Lower lobe of right lung (tissue), 2 donors: ENCODE measurements at places on chromosomes 4 and X.

DNA sequence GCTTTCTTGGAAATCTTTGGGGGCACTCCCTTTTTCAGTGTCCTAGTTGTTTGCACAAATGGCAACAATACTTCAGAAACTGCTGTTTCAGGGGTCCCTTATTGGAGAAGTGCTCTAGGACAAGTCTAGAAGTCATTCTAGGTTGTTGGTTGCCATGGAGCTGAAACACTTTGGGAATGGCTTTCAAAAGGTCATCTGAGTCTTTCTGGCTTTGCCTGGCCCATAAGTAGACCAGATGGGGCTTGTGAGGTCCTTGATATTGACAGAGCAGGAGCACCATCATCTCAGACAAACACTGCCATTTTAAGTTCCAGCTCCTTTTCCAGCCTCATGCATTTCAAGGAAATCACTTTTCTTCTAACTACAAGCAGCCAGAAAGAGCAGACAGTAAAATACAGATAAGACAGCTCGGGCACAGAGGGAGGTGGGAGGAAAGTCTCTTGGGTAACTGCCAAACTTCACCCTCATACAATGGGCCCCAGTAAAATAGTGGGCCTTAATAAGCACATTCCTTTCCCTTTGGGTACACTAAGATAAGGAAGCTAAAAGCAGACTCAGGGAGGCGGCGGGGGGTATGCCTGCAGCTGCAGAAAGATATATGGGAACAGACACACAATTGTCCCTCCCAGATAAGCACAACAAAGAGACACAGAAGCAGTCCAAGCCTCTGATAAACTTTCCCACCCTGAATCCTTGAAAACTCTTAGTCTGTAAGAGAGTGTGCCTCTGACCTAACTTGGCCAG, 8.5 kb upstream of the NXF3 start:
- H3K36me3 ChIP-seq: no peaks in the 10 kb centered on the region
- no peak overlapping the region for H3K27ac ChIP-seq
- H3K27me3 ChIP-seq: no peaks in the 10 kb centered on the region
- no peaks in the 10 kb centered on the region for H3K4me1 ChIP-seq
- no peak for DNase-seq

DNA sequence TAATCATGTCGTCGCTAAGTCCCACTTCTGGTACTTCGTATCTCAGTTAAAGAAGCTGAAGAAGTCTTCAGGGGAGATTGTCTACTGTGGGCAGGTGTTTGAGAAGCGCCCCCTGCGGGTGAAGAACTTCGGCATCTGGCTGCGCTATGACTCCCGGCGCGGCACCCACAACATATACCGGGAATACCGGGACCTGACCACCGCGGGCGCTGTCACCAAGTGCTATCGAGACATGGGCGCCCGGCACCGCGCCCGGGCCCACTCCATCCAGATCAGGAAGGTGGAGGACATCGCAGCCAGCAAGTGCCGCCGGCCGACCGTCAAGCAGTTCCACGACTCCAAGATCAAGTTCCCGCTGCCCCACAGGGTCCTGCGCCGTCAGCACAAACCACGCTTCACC, 11.3 kb downstream of the PNCK start:
- H3K27me3 ChIP-seq: peaks cover 3% of the 10 kb centered on the region
- H3K36me3 ChIP-seq: no peaks in the 10 kb centered on the region
- H3K4me1 ChIP-seq: no peaks in the 10 kb centered on the region

DNA sequence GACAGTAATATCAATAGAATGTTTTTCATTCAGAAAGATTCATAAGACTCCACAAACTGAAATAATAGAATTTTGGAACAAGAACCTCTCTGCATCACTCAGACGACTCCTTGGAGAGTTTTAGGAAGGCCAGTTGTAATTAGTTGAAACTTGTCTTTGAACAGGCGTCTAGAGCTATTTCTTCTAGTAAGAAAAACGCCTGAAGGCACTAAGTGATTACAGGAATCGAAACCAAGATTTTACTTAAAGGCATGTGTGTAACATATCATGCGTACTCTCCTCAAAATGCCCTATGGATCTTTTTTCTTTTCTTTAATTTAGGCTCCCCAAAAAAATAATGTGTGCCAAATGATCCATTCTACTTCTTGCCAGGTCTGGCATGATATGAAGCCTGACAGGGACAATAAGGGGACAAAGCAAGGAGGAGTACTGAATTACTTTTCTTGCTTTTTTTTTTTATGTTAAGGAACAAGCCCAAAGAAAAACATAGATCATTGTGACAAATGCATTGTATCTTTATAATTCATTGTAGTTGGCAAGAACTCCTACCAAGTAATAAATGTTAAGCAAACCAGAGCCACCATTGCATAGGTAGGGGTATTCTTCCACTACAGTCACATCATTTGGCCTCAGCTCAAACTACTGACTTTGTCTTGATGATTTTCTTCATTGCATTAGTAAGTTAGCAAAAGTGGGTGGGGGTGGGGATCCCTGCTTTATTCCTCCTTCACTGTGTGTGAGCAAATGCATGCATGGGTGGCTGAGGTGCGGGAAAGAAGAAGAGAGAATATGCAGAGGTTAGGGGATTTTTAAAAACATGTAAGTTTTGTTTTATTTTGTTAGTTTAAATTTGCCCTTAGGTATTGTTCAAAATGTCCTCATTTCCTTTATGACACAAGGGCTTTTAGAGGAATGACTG, 79.9 kb upstream of the ATOH1 start:
- H3K27me3 ChIP-seq: no peaks in the 10 kb centered on the region
- no peak overlapping the region for H3K27ac ChIP-seq
- no peaks in the 10 kb centered on the region for H3K36me3 ChIP-seq
- H3K4me3 ChIP-seq: no peak overlapping the region
- DNase-seq: no peak

- DNase-seq: peak; percentile 56
- H3K4me3 ChIP-seq: no peak overlapping the region
- no peak overlapping the region for H3K27ac ChIP-seq
- no peaks in the 10 kb centered on the region for H3K4me1 ChIP-seq
- H3K36me3 ChIP-seq: no peaks in the 10 kb centered on the region
These were observed 357.8 kb downstream of the MID1IP1 start for GRCh38 chrX:39158801-39159657.

GRCh38 chr4:27023366-27023765, 162.7 kb downstream of the STIM2 start:
- H3K4me3 ChIP-seq: no peak overlapping the region
- H3K27ac ChIP-seq: no peak overlapping the region
- H3K4me1 ChIP-seq: no peaks in the 10 kb centered on the region
- no peak for DNase-seq

GRCh38 chr4:128371001-128371777, 83.6 kb upstream of the PGRMC2 start:
- no peak overlapping the region for H3K27ac ChIP-seq
- no peak overlapping the region for H3K4me3 ChIP-seq
- no peak for DNase-seq
- H3K36me3 ChIP-seq: no peaks in the 10 kb centered on the region
- no peaks in the 10 kb centered on the region for H3K27me3 ChIP-seq

- no peaks in the 10 kb centered on the region for H3K36me3 ChIP-seq
- no peak overlapping the region for H3K27ac ChIP-seq
- no peaks in the 10 kb centered on the region for H3K4me1 ChIP-seq
- no peak for DNase-seq
- H3K4me3 ChIP-seq: no peak overlapping the region
These were observed 27.1 kb upstream of the MAP9 start for GRCh38 chr4:155403886-155404285.

DNA sequence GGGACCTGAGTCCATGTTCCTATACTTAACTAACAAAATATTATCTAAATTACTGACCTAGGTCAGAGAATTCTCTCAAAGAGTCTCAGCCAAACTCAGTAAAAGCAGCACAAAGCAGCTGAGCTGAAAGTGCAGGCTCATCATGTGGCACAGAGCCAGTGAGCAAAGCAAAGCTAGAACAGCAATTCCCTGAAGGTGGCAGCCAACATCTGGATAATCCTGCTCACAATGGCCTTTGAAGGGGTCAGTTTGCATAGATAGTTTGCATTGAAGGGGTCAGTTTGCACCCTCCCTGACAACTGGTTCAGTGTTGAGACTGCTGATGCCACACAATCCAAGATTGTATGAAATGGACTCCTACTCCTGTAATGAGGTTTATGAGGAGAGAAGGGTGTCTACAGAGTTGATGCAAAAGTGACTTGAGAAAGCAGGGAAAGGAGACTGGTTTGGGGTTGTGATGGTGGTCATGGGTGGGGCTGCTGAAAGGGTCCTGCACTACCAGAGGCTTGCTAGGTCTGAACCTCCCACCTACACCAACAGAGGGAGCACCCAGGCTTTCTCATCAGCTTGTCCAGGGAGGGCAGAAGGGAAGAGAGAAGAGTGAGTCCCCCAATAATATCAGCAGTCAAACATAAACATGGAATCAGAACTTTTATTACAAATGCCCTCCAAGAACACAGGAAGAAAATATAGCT, 39.7 kb downstream of the TRIM61 start:
- no peaks in the 10 kb centered on the region for H3K4me1 ChIP-seq
- H3K27ac ChIP-seq: no peak overlapping the region
- no peak for DNase-seq
- H3K4me3 ChIP-seq: no peak overlapping the region
- H3K27me3 ChIP-seq: no peaks in the 10 kb centered on the region
